ENCODE measurements at places on chromosomes 7 and 10.

DNA sequence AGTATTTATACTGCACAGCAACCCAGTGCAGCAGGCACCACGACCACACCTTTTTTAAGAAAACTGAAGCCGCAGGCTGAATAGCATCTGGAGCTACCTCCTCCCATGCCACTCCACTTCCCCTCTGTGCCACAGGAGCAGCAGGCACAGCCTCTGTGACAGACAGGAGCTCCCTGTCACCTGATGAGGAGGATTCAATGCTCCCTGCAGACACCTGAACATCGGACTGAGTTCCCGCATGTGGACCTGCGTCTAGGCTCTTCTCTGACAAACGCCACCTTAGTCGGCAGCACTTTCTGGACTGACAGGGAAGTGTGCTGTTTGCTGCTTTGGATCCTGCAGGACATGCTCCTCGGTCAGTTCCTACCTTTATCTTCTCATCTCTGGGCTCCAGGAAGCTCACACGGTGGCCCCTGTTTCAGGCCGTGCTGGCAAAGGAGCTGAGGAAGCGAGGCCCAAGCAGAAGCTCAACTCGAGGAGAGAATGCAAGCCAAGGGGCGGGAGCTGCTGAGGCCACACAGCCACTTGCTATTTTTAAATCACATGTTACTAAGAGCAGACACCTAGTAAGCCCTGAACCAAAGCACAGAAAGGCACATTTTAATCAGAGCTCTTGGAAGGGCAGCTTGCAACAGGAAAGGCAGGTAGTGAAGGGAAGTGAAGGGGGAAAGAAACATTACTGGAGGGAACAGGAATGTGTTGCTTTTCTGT, 56.6 kb downstream of the VOPP1 start:
- no peak for DNase-seq

DNA sequence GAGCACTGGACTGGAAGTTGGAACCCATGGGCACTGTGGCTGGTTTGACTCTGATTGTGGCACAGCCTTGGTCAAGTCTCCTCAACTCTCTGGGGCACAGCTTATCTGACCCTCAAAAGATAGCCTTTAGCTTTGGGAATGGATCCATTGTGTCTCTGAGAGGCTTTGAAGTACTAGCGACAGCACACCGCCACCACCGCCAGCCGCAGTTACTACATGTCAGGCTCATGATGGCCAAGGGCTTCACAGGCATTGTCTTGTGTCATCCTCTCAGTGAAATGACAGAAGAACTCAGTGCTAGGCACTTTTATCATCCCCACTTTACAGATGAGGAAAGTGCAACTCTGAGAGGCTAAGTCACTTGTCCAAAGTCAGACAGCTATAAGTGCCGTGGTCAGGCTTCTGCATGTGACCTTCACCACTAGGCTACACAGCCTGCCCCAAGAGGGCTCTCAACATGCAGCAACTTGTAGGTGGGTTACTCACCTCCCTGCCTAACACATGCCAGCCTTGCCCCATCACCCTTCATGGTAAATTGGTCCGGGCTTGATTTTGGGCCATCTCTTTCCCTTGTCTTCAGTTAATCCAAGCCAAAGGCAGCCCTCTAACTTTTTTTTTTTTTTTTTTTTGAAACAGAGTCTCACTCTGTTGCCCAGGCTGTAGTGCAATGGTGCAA, 44.1 kb downstream of the C10orf105 start:
- no peak for DNase-seq

DNA sequence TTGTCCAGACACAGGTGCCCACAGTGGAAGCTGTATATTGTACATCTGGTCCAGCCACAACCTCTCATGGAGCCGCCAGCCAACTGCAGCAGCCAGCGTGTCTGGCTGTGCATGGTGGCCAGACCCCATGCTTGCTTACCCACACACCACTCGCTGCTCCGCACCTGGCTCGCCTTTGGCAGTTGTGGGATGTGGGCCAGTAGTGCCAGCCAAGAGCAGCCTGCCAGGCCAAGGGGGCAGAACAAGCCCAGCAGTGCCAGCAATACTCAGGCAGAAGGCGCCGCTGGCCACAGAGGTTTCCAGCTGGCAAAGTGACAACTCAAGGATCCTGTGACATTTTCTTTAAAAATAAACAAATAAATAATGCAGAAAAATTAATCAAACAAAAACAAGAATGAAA, 11.7 kb upstream of the TMEM243 start:
- no peak for DNase-seq

DNA sequence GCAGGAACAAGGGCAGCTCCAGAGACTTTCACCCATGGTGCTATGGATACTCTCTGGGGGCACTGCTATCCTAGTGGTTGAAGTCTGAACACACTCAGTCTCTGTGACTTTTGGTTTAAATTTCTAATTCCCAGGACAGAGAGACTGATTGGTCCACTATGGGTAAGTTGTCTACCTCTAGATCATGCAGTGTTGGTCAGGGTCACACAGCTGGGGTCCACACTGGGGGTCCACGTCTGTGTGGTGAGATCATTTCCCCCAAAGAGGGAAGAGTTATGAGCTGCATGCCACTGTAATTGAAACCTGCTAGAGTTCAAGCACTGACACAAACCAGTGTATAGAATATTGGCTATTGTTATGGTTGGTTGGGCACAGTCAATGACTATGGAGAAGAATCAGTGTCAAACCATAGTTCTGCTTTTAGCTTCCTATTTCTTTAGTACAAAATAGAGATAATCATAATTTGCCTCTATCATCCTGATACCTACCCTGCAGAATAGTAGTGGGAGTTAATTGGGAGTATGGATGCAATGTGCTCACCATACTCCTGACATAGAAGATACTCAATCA, 101.6 kb downstream of the PRTFDC1 start:
- no peak for DNase-seq

GRCh38 chr10:123761666-123762230, 95.6 kb downstream of the GPR26 start:
- no peak for DNase-seq

DNA sequence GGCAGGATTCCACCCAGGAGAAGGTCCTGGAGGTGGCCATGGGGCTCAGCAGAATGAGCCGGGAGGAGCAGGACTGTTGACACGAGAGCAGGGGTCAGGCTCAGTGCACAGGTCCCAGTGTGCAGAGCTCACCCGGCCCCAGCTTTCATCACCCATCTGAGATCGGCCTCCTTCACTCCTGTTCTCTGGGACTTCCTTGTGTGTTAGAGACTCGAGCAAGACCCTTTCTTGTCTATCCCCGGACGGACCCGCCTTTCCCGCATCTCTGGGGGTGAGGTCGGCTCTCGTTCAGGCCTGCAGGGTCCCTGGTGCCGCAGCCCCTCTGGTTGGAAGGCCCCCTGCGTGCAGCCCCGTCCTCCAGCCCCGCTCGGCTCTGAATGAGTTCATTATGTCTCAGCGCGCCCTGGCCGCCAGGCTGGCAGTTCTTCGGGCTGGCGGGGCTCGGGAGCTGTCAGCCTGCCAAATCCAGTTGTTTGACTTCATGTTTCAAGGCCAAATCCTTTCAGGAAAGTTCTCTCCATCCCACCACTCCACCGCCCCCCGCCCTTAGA, 127.9 kb downstream of the LHPP start:
- no peak for DNase-seq

- DNase-seq, result no peak
Measured at GRCh38 chr10:79994556-79994955, 45.7 kb upstream of the SFTPD start.

- no peak for DNase-seq
Measured at GRCh38 chr7:113010377-113010776, 76.2 kb downstream of the GPR85 start.

GRCh38 chr7:37730501-37730900, 46.9 kb downstream of the GPR141 start:
- no peak for DNase-seq

DNA sequence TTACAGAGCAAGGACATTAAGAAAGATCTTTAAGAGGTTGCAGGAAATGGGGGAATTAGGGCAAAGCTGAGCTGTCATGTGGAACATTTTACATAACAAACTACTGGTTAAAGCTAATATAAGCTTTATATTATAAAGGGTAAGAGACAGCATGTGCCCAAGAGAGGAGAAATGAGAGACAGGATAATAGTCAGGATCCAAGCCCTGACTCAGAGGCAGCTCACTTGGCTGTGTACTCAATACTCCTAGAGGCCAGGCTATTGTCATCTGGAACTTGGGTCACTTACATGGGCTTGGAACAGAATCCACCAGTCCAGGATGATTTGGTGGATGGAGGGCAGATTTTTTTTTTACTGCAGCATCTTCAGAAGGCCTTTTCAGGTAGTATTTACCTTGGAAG, 418.6 kb upstream of the ZMIZ1 start:
- DNase-seq, result no peak

GRCh38 chr7:104846731-104847130, 167.3 kb upstream of the KMT2E start:
- no peak for DNase-seq

- no peak for DNase-seq
Measured at GRCh38 chr7:138324941-138325340, 135.1 kb upstream of the TRIM24 start.

GRCh38 chr10:103585011-103585405, 91.5 kb downstream of the NEURL1 start:
- no peak for DNase-seq

DNA sequence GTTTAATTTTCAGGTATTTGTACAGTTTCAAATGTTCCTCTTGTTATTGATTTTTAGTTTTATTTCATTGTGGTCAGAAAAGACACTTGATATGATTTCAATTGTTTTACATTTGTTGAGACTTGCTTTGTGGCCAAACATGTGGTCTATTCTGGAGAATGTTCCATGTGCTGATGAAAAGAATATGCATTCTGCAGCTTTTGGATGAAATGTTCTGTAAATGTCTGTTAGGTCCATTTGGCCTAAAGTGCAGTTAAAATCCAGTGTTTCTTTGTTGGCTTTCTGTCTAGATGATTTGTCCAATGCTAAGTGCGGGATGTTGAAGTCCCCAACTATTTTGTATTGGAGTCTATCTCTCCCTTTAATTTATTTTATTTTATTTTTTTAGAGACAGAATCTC, 70.5 kb downstream of the ZNF503 start:
- DNase-seq, result no peak

- DNase-seq, result no peak
Measured at GRCh38 chr7:17663061-17663675, 277.1 kb downstream of the SNX13 start.

GRCh38 chr10:73768881-73769280, 13.0 kb upstream of the CHCHD1 start:
- DNase-seq, result no peak

- no peak for DNase-seq
Measured at GRCh38 chr7:15323550-15323949, 238.3 kb downstream of the AGMO start.

GRCh38 chr7:156773966-156774365, 119.0 kb downstream of the LMBR1 start:
- no peak for DNase-seq

All from right renal pelvis (tissue), 4 donors.